ENCODE measurements at places on chromosomes 5 and 9. TPM values are rescaled to one million over a fixed set of nuclear protein-coding genes. Genes with fewer than 3 reads are reported as not detected.

Gene TOR1A
- 31.8 TPM for total RNA-seq

DNA sequence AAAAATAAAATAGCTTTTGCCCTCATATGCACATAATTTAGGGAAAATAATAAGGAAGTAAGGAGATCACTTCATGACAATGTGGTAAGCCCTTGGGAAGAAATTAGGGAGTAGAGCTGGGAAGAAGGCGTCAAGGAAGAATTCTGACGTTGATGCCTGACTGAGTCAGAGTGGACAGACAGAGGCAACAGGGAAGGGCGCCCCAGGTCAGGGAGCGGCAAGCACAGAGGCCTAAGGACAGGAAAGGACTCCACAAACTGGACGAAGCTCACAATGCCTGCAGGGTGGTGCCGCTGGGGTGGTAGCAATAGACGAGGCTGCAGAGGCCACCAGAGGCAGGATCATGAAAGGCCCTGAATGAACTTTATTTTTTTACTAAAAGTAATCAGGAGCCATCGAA is 7.6 kb downstream of the DRD1 start:
- no peaks in the 10 kb centered on the region for H3K36me3 ChIP-seq
- no peaks in the 10 kb centered on the region for H3K27me3 ChIP-seq
- H3K4me1 ChIP-seq, result no peaks in the 10 kb centered on the region
- DNase-seq, result no peak
- no peak overlapping the region for H3K27ac ChIP-seq

- DNase-seq, result no peak
- no peak overlapping the region for H3K27ac ChIP-seq
- H3K27me3 ChIP-seq, result no peaks in the 10 kb centered on the region
- H3K4me3 ChIP-seq, result no peak overlapping the region
- no peaks in the 10 kb centered on the region for H3K4me1 ChIP-seq
Observed at GRCh38 chr9:104808035-104808614, 44.2 kb downstream of the NIPSNAP3B start.

DNA sequence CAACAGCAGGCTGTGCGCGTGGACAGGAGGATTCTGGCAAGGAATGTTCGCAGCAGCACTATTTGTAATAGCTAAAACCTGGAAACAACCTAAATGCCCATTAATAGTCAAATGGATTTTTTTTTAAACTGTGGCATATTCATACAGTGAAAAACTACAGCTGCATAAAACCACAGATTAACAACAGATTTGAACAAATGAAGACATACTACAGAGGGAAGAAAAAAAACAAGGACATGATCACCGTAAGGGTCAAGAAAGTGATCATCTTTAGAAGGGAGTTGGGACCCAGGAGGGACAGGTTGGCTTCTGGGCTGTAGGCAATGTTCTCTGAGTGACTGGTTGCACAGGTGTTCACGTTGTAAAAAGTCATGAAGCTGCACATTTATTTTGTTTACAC is 1.2 kb upstream of the TMOD1 start:
- no peak for DNase-seq
- no peak overlapping the region for H3K4me3 ChIP-seq
- no peak overlapping the region for H3K27ac ChIP-seq
- H3K4me1 ChIP-seq, result no peaks in the 10 kb centered on the region
- H3K36me3 ChIP-seq, result peaks cover 2% of the 10 kb centered on the region

DNA sequence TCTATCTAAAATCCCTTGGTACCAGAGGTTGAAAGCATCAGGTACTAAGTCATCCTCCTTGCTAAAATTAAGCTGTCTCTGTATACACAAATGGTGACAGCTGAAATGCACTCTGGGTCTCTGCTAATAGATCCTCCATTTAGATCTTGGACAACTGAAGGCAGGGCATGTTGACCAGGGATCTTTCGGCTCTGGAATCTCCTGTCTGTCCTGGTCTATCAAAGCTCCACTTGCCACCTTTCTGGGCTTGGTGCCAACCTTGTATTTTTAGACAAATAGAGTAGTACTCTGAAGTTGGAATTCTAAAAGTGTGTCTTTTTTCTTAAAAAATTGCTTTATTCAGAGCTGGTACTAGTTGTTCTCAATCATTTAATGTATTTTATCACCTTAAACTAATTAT is 135.2 kb upstream of the HMHB1 start:
- DNase-seq, result no peak
- H3K4me3 ChIP-seq, result no peak overlapping the region
- H3K4me1 ChIP-seq, result peaks cover 56% of the 10 kb centered on the region

Gene ZNF366
- not detected for total RNA-seq

DNA sequence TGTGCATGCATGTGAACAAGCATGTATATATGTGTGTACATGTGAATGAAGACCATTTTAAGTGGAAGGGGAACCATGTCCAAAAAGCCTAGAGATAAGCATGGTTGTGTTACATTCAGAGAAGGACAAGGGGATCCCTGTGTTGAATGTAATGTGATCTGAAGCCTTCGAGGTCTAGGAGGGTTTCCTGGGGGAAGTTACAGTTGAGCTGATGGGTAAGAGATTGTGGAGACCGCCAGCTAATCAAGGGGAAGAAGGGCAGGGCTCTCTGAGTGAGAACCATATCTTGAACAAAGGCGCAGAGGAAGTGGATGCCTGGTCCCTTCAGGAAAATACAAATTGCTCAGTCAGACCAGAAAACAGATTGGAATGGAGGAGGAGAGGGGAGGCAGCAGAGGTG is 45.5 kb upstream of the TNFSF15 start:
- H3K27me3 ChIP-seq, result no peaks in the 10 kb centered on the region
- H3K4me1 ChIP-seq, result peaks cover 26% of the 10 kb centered on the region
- H3K36me3 ChIP-seq, result no peaks in the 10 kb centered on the region
- no peak for DNase-seq
- no peak overlapping the region for H3K4me3 ChIP-seq

GRCh38 chr9:38681747-38682227 is 38.1 kb downstream of the FAM240B start:
- no peaks in the 10 kb centered on the region for H3K36me3 ChIP-seq
- H3K27ac ChIP-seq, result peak overlapping the region; percentile 85
- H3K4me1 ChIP-seq, result peaks cover 26% of the 10 kb centered on the region
- H3K4me3 ChIP-seq, result no peak overlapping the region
- DNase-seq, result no peak
- no peaks in the 10 kb centered on the region for H3K27me3 ChIP-seq

DNA sequence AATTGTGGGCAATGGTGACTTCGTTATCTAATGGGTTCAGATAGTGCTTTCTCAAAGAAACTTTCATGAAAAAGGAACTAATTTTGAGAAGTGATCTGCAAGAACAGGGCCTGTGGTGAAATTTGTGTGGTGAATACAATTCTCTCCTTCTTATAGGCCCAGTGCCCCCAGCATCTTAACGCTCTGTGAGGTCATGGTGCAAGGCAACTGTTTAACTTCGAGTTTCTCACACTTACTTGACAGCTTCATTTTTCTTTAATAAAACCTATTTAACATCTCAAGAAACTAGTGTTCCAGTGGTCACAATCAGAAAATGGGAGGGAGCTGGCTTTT is 69.2 kb downstream of the FAM114A2 start:
- no peaks in the 10 kb centered on the region for H3K36me3 ChIP-seq
- H3K27ac ChIP-seq, result no peak overlapping the region
- no peak overlapping the region for H3K4me3 ChIP-seq
- H3K4me1 ChIP-seq, result no peaks in the 10 kb centered on the region
- DNase-seq, result no peak
- H3K27me3 ChIP-seq, result no peaks in the 10 kb centered on the region

Gene PCDHA9
- not detected for total RNA-seq

DNA sequence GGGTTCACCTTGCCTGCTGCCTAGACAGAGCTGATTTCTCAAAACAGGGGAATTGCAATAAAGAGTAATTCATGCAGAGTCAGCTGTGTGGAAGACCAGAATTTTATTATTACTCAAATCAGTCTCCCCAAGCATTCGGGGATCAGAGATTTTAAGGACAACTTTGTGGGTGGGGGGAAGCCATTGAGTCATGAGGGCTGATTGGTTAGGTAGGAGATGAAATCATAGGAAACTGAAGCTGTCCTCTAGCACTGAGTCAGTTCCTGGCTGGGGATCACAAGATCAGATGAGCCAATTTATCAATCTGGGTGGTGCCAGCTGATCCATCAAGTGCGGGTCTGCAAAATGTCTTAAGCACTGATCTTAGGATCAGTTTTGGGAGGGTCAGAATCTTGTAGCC is 159.1 kb upstream of the MAP1B start:
- no peaks in the 10 kb centered on the region for H3K4me1 ChIP-seq
- DNase-seq, result no peak

- H3K27me3 ChIP-seq, result no peaks in the 10 kb centered on the region
- H3K4me3 ChIP-seq, result no peak overlapping the region
- no peak for DNase-seq
- no peak overlapping the region for H3K27ac ChIP-seq
- no peaks in the 10 kb centered on the region for H3K36me3 ChIP-seq
Observed at GRCh38 chr5:5044247-5044840, 95.8 kb upstream of the ADAMTS16 start.

- no peaks in the 10 kb centered on the region for H3K27me3 ChIP-seq
- no peaks in the 10 kb centered on the region for H3K4me1 ChIP-seq
- H3K36me3 ChIP-seq, result no peaks in the 10 kb centered on the region
- DNase-seq, result peak; percentile 18
- peak overlapping the region; percentile 76 for H3K27ac ChIP-seq
Observed at GRCh38 chr9:68732405-68733020, 27.5 kb downstream of the PIP5K1B start.

- no peak overlapping the region for H3K27ac ChIP-seq
- H3K4me1 ChIP-seq, result peaks cover 16% of the 10 kb centered on the region
- no peaks in the 10 kb centered on the region for H3K36me3 ChIP-seq
- H3K27me3 ChIP-seq, result no peaks in the 10 kb centered on the region
Observed at GRCh38 chr5:68545636-68546295, 330.2 kb downstream of the PIK3R1 start.

Gene EPB41L4B
- total RNA-seq, result 16.3 TPM

Gene FBP2
- not detected for total RNA-seq

Gene STARD4
- total RNA-seq, result 113 TPM

Gene DND1
- total RNA-seq, result 1.8 TPM

All from Caco-2 (cell line).